Stimulated activated CD8-positive, alpha-beta memory T cell treated with anti-CD3 and anti-CD28 coated beads, Interleukin-2, amount 100 ng/mL, for 1 hour (primary cell): ENCODE measurements at places on chromosomes 7 and 10.

GRCh38 chr7:121480566-121481335 is 84.6 kb upstream of the FAM3C start:
- DNase-seq = no peak

DNA sequence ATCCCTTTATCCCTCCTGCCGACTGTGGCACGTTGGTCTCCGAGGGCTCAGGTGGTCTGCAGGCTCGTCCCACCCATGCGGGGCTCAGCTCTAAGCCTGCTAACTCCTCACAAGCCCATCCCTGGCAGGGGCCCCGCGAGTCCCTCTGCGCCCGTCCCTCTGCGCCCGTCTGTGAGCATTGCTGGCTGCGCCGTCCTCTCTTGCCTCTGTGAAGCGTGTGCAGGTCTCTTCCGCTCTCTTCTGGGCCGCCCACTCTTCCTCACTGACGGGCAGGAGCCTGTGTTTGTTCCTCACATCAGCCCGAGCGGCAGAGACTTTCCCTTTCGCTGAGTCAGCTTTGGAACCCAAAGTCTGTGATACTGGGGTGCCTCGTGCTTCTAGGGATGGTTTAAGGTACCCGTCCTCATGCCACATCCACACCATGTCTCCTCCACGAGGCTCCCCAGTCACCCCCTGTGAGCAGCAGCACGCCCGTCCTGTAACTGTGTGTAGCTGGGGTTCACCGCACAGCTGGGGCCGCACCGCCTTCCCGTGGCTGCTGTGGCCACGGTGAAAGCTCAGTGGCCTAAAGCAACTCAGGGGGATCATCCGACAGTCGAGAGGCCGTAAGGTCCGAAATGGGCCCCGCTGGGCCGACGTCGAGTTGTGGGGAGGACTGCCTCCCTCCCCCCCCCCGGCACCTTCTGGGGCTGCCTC is 35.5 kb downstream of the ADGRA1 start:
- DNase-seq = no peak

- DNase-seq = no peak
These were observed 2.2 kb upstream of the FRMD4A start for GRCh38 chr10:14332903-14333302.

DNA sequence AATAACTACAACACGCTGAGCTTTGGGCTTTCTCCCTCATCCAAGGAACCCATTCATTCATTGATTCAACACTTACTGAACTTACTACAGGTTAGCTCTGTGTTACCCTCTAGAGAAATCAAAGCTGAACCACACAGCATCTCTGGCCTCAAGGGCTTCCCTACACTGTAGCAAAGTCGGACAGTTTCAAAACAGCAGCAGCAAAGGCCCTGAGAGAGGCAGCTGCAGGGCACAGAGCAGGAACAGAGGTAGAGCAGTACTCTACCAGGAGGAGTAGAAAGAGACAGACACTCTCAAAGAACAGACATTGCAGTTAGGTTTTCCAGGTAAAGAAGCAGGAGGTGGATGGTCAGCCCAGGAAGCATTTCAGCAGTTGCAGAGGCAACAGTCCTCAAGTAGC is 16.1 kb downstream of the DOCK4 start:
- no peak for DNase-seq

GRCh38 chr10:32073659-32074058 is 17.4 kb upstream of the KIF5B start:
- DNase-seq = no peak

DNA sequence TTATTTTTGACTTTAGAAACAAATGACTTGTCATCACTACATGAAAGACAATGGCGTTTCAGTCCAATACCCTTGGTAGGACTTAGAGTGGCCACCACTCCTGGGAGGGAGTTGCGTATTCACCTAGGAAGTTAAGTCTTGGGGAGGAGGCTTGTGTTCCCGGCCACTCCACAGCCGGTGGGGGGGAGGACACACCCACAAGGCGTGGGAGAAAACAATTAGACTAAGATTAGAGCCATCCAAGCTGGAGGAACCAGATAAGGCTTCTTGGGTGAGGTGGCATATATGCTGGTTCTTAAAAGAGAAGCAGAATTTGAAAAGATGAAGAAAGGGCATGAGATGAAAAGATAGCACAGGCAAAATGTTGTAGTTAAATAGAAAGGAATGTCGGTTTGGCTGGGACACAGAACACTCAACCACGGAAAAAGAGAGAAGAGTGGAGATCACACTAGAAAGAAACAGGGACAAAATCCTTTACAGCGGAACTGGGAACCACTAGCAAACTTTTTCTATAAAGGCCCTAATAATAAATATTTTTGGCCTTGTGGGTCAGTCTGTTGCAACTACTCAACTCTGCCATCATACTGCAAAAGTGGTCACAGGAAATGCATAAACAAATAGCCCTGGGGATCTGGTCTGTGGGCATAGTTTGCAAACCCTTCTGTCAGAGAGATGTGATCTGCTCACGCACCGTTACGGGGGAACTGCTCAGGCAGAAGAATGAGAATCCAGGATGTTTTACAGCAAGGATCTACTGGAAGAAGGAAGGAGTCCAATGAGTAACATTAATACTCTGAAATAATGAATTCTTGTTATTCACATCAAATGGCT is 651.8 kb downstream of the PARD3 start:
- DNase-seq = no peak

GRCh38 chr10:79060641-79061255 is 8.0 kb upstream of the ZMIZ1 start:
- no peak for DNase-seq

DNA sequence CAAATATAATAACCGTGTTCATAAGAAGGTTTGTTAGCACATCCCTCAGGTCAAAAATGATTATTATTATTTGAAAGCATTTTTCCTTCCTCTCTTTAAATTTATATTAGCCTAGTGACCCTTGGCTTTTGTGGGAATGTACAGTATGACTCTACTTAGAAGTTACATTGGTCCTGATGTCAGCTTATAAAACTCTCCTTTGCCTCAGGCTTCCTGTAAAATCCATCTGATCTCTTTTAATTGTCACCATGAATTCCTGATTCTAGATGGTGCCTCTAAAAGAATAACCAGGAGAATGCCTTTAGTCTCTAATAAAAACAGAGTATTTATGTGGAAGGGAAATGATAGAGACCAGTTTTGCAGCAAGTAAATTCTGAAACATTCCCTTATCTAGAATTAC is 1134.4 kb downstream of the XPNPEP1 start:
- no peak for DNase-seq

- DNase-seq = no peak
These were observed 158.6 kb upstream of the PITRM1 start for GRCh38 chr10:3331187-3331586.
